ENCODE measurements at places on chromosomes 7 and 10. TPM values are rescaled to one million over a fixed set of nuclear protein-coding genes. Genes with fewer than 3 reads are reported as not detected.

The MPP7 gene
- 18.0 TPM for total RNA-seq

The HHEX gene
- total RNA-seq, result 33.2 TPM

DNA sequence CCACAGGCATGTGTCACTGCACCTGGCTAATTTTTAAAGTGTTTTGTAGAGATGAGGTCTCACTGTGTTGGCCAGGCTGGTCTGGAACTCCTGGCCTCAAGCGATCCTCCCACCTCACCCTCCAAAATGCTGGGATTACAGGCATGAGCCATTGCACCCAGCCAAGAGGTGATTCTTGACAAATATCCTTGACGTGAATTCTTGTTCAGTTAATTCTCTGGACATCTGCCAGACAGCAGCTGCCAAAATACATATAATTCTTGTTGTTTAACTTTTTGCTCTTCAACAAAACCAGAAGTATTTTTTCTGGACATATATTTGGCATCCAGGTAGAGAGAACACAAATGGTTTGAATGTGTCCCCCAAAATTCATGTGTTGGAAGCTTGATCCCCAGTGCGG, 3.2 kb downstream of the ACADSB start:
- no peaks in the 10 kb centered on the region for H3K4me1 ChIP-seq
- no peak for DNase-seq
- H3K36me3 ChIP-seq, result no peaks in the 10 kb centered on the region
- H3K27me3 ChIP-seq, result no peaks in the 10 kb centered on the region
- no peak overlapping the region for H3K4me3 ChIP-seq

DNA sequence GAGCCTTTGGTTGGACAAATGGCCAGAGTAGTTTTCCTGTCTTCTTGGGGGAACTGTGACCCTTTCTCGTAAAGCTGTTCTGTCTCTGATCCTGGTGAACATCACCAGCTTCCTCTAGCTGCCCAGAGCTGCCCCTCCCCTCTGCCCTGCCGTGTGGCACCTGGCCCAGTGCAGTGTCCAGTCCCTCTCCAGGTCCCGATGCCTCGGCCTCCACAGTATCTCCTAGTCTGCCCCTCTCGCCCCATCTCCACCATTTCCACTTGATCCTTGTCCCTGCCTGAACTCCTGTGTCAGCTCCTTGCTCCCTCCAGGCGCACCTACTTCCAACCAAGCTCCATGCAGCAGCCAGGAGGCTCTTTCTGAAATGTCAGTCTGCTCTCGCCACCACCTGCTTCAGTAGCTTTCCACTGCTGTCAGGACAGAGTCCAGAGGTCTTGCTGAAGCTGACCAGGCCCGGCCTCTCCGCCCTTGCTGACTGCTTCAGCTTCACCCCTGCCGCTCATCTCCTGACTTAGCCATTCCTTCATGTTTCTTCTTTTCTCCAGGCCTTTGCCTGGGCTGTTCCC, 133.6 kb downstream of the GRK5 start:
- H3K27me3 ChIP-seq, result no peaks in the 10 kb centered on the region
- H3K27ac ChIP-seq, result peak overlapping the region; percentile 74
- no peak overlapping the region for H3K4me3 ChIP-seq
- DNase-seq, result no peak
- no peaks in the 10 kb centered on the region for H3K36me3 ChIP-seq
- H3K4me1 ChIP-seq, result peaks cover 10% of the 10 kb centered on the region

DNA sequence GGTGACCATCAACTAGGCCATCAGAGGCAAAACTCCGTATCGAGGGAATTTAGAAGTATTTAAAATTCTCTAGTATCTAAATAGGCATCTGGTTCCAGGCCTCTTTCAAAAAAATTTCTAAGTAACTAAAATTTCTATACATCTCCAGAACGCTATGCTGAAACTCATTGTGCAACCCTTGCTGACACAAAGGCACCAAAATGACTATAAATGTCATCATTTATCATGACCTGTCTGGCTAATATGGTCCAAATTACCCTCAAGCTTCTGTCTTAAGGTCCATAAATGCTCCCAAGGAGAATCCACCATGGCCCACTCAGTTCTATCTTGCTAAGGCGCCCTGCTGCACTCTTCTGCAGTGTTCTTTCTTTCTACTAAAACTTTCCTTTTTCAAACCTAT, 16.2 kb downstream of the STEAP4 start:
- no peaks in the 10 kb centered on the region for H3K4me1 ChIP-seq
- no peak overlapping the region for H3K4me3 ChIP-seq
- no peaks in the 10 kb centered on the region for H3K27me3 ChIP-seq
- no peak for DNase-seq

GRCh38 chr7:92303761-92304160, 58.0 kb downstream of the ANKIB1 start:
- no peak overlapping the region for H3K27ac ChIP-seq
- no peaks in the 10 kb centered on the region for H3K4me1 ChIP-seq
- H3K4me3 ChIP-seq, result no peak overlapping the region
- no peaks in the 10 kb centered on the region for H3K27me3 ChIP-seq
- no peak for DNase-seq

DNA sequence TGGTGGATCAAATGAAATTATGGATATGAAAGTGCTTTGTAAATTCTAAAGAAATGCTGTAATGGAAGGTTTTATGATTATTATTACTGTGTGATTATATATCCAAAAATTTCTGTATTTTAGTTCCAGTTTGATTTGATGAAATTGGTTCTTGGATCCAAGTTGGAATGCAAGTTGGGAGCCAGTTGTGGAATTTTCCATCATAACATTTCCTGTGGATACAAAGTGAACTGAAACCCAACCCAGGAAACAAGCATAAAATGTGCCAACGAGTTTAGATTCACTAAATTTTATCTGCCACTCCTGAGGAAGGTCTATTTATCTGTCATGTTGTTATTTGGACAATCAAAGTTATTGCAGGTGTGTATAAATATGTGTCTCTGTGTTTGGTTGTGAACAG, 131.4 kb upstream of the MDFIC start:
- H3K27ac ChIP-seq, result no peak overlapping the region
- H3K4me1 ChIP-seq, result no peaks in the 10 kb centered on the region
- no peaks in the 10 kb centered on the region for H3K36me3 ChIP-seq
- DNase-seq, result no peak
